ENCODE measurements at places on chromosomes 4 and X.

DNA sequence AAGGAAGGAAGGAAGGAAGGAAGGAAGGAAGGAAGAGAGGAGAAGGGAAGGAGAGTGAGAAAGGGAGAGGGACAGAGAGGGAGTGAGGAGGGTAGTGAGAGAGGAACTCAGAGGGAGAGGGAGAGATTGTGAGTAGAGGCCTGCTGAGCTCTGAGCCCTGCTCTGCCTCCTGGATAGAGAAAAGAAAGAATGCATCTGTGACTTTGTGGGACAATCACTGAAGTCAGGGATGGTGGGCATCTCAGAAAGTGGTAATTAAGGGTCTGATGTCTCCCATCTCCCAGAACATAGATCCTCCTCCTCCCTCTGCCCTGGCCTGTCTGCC, 142.9 kb upstream of the BANK1 start:
- no peak for DNase-seq

GRCh38 chrX:13658602-13659001, 5.7 kb downstream of the TCEANC start:
- no peak for DNase-seq

DNA sequence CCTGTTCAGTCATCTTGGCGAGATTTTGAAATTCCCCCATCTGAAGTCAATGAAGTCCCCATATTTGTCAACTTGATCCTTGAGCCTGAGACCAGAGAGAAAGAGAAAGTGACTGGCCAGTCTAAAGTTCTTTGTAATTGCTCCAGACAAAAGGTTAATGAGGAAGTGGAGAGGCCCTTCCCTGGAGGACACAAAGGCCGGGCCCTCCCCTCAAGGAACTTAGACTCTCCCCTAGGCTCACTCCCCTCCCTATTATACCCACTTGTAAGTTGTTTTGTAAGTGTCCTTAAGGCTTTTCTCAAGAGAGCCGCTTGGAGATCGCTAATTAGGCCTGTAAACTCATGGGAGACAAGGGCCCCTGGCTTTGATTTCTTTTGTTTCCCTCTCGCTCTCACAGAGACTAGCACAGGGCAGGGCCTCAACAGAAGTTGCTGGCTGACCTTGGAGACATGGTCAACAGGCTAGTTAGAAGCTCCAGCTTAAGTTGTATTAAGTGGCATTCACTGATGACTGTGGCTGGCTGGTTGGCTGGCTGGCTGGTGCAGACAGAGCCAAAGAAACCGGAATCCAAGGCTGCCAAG, 20.3 kb upstream of the GPC4 start:
- DNase-seq: no peak

DNA sequence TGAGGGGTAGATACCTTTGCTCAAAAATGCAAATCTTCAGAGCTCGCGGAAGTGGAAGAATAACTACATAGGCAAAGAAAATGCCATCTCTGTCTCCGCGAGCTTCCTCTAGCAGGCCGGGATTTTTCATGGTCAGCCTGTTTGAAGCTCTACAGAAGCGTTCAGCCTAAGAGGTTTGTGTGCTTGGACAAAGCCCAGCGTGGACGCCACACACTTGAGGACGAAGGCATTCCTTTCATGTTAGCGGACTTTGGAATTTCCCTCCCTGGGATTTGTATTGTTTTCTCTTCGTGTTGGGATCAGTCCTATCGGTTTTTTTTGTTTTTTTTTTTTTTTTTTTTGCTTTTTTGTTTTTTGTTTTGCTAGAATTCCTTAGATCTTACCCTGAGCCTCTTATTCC, 53.7 kb downstream of the SMIM31 start:
- no peak for DNase-seq

GRCh38 chr4:83558680-83559079, 22.8 kb downstream of the GPAT3 start:
- DNase-seq: no peak

GRCh38 chr4:53788621-53789020, 197.3 kb upstream of the LNX1 start:
- no peak for DNase-seq

GRCh38 chrX:56248492-56248891, 16.3 kb downstream of the KLF8 start:
- no peak for DNase-seq

DNA sequence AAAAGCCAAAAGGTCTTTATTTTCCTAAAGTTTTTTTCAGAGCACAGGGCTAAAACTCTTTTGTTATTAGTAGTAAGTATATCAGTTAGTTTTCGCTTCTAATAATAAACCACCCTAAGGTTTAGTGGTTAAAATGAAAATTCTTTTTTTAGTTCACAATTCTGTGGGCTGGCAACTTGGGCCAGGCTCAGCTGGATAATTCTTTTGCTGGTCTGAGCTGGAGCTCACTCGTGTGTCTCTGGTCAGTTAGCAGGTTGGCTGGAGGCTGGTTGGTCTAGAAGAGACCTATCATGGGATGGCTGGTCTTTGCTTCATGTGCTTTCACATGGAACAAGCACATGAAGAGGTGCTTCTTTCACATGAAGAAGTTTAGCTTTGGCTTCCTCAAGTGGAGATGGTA, 227.1 kb upstream of the LCORL start:
- DNase-seq: no peak

DNA sequence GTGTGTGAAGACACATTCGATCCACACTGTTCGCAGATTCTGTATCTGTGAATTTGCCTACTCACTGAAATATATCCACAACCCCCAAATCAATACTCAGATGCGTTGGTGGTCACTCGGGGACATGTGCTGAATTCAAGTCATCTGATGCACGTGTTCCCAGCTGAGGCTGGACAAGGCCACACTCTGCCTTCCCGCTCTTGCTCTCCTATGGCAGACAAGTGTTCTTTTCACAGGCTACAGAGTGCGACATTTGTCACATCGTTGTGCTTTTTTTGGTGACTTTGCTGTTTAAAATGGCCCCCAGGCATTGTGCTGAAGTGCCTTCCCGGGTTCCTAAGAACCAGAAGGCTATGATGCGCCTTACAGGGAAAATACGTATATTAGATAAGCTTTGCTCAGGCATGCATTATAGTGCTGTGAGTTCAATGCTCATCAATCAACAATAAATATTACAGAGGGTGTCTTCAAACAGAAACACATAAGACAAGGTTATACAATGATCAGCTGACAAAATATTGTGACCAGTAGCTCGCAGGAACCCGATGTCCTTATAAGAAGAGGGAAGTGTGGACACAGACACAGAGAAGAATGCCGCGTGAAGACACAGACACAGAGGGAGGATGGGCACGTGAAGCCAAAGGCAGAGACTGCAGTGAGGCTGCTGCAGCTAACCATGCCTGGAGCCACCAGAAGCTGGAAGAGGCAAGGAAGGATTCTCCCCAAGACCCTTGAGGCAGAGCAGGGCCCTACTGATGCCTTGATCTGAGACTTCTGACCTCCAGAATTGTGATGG, 42.0 kb downstream of the IRF2 start:
- DNase-seq: no peak

- DNase-seq: no peak
Observed at GRCh38 chrX:98398542-98398941, 1514.8 kb downstream of the RPA4 start.

GRCh38 chr4:123555233-123555806, 158.7 kb downstream of the SPRY1 start:
- peak; percentile 89 for DNase-seq

GRCh38 chrX:88982933-88983332, 235.9 kb downstream of the CPXCR1 start:
- DNase-seq: no peak

DNA sequence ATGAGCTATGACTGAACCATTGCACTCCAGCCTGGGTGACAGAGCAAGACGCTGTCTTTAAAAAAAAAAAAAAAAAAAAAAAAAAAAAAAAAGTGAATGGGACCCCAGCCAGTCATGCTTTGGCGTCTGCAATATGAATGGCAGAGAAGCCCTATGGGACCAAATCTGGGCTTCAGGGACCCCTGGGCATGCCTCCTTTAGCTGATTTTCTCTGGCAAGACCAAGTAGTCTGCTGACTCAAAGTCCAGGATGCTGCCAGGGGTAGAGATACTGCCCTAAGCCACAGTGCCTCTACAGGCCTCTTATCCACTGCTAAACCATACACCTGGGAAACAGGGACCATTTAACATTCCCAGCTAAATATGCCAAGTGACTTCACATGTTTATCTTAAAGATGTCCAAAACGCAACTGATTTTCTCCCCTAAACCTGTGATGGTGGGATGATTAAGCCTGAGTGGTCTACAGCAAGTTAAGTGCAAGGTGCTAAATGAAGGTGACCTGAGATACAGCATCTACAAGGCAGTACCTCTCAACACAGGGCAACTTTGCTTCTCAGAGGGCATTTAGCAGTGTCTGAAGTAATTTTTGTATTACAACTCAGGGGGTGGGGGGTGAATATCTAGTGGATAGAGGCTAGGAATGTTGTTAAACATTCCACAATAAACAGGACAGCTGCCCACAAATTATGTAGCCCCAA, 5.8 kb downstream of the RPS4X start:
- no peak for DNase-seq

- DNase-seq: no peak
Observed at GRCh38 chr4:101211146-101211553, 136.2 kb downstream of the PPP3CA start.
